ENCODE measurements at places on chromosomes 11 and 22.

DNA sequence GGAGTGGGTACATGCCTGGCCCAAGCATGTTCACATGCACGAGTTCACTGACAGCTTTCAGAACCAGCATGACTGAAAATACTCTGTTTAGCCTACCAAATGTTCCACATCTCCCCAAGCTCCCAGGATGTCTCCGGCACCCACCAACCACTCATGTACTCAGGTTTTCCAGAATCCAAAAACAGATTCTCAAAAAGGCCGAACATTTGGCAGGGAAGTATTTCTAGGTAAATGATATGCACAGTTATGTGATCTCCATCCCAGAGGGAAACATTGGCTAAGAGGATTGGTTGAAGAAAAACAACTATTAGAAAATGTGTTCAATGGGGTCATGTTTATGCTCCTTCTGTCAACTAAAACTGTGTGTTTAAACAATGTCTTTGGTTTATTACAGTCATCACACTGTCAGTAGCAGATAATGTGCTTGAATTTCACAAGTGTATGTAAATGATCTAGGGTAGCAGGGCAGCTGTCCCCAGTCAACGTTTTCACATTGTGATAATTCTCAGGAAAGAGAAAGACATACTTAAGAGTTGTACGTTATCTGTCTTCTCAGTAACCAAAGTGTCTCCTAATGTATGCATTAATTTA is 52.3 kb downstream of the BARX2 start:
- DNase-seq: no peak

DNA sequence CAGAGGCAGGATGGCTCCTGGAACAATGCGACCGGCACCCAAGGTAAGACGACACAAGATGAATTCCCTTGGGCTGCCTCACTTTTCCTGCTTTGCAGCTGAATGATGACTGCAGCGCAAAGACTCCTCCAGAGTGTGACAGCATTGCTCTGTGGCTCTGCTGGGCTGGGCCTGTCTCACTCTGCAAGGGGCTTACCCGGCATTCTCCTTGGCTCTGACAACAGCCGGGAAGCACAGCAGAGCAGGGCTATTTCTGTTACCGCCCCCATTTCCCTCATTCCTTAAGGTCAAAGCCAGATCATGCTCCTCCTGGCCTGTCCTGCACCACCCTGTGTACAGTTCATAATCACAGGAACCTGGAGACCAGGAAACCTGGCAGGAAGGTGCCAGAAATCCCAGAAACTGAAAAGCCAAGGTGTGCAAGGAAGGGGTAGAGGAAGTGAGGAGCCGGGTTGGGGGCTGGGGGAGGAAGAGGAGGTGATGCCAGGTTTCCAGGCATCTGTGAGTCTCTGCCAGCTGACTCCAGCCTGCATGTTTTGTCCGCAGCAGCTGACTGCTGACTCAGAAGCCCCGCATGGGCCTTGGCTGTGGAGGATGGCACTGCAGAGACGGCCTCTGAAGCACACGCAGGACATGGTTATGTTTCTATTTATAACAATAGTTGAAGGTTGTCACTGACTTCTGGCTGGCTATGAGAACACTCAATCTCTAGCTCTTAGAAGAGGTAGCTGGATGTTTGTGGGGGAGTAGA is 113.6 kb downstream of the MICAL3 start:
- no peak for DNase-seq

DNA sequence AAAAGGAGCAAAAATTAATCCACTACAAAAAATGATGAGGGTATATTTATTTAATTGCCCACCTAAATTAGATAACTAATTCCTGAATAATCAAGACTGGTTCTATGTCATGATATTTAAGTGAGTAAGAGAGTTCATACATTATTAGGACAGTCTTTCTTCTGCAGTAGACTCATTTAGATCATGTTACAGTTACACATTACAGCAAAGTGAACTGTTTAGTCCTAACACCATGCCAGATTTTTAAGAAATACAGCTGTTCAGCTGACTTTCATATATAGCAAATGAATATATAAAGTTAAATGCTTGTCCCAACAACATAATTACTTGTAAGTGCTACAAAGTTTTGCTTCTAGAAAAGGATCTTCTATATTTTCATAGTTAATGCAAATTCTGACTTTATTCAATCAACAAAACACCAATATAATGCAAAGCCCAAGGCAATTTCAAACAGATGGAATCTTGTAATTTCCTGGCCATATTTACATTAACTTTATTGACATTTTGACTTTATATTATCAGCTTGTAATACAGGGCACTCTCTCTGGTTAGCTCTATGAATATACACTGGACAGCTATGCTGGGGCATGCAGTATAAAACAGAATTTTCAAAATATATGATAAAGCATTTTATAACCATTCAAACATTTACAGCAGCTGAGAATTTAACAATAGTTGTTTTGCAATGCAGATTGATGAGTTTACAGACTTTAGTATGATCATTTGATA is 45.7 kb upstream of the TP53AIP1 start:
- no peak for DNase-seq

DNA sequence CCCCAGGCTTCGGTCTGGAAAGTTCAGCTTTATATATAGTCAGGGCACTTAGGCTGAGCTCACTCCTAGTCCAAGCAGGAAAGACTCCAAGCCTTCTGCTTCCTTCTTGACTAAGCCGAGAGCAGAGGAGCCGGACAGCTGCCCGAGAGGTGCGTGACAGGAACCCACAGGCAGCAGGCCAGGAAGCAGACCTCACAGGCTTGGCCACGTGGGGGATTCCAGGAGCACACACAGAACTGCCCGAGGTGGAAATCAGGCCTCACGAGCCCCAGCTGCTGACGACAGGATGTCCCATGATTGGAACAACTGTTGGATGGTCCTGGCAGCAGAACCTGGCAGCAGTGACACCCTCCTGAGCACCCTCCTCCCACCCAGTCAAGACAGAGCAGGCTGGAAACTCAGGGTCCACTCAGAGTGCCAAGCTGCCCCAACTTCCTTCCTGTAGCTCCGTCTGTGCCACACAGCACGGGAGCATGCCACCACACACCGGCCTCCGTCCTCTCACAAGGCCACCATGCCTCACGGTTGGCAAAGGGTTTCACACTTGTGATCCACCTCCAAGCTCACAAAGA is 5.4 kb downstream of the PLA2G6 start:
- DNase-seq: no peak

All from stimulated activated CD8-positive, alpha-beta memory T cell treated with anti-CD3 and anti-CD28 coated beads, Interleukin-7, amount 100 ng/mL, for 1 hour (primary cell).